ENCODE measurements at places on chromosomes 3 and 15. TPM values are rescaled to one million over a fixed set of nuclear protein-coding genes. Genes with fewer than 3 reads are reported as not detected.

CELSR3 gene
- total RNA-seq = 0.35 TPM

DNAH12 gene
- 0.02 TPM for total RNA-seq

SEC22C gene
- 24.3 TPM for total RNA-seq

TUSC7 gene
- not detected for total RNA-seq
